ENCODE measurements at places on chromosomes 3 and 15.

- no peak for DNase-seq
Measured at GRCh38 chr15:65970937-65971740, 101.8 kb downstream of the RAB11A start.

GRCh38 chr15:66102563-66103292 is 150.8 kb downstream of the MEGF11 start:
- DNase-seq, result no peak

DNA sequence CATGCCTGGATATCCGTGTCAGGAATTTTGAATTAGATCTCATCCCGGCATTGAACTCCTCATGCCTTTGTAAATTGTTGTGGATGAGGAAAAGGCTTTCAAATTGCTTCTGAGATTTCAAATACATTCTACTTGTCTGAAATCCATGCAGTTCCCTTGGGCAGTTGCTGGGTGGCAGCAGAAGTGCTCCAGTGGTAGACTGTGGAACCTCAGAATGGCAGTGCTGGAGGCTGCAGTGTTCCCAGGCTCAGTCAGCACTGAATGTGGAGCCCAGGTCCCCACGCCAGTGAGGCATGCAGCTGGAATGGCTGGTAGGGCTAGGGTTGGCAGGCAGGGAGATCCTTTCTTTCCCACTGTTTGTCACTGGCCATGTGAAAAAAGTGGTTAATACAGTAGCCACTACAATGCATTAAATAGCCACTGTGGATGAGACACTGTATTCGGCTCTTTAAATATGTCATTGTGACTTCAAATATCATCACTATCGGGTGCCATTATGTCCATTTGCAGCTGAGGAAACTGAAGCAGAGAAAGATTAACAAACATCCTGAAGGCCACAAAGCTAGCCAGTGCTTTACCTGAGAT is 98.6 kb downstream of the TPRG1 start:
- DNase-seq, result no peak

DNA sequence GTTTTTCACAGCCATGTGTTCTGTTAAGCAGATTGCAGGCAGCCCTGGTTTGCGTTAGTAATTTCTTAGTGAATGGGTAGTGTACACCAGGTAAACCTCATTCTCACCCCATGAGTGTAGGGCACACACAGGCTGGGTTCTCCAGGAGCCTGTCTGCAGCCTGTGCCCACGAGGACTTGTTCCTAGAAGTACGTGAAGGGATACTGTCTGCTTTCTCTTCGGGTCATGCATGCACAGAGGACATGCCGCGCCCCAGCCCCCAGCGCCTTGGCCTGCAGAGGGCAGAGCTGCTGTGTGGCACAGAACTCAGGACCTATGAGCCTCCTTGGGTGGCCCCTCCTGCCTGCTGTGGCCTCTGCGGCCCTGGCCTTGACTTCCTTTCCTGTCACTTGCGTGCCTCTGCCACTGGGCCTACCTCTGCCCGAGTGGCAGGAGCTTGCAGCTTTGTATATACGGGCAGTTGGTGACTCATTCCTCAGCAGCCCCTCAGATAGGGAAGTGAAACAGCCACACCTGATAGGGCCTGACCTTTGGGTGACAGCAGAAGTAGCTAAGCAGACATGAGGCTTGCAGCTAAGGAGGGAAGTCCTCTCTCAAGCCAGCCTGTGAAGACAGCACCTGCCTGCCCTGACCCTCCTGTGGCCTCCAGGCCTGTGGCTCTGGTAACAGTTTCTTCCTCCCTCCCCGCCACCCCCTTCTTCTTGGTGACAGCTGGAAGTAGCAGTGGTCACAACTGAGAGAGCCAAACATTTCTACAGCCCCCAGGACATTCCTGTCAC is 19.5 kb downstream of the PPCDC start:
- DNase-seq, result peak; percentile 65

DNA sequence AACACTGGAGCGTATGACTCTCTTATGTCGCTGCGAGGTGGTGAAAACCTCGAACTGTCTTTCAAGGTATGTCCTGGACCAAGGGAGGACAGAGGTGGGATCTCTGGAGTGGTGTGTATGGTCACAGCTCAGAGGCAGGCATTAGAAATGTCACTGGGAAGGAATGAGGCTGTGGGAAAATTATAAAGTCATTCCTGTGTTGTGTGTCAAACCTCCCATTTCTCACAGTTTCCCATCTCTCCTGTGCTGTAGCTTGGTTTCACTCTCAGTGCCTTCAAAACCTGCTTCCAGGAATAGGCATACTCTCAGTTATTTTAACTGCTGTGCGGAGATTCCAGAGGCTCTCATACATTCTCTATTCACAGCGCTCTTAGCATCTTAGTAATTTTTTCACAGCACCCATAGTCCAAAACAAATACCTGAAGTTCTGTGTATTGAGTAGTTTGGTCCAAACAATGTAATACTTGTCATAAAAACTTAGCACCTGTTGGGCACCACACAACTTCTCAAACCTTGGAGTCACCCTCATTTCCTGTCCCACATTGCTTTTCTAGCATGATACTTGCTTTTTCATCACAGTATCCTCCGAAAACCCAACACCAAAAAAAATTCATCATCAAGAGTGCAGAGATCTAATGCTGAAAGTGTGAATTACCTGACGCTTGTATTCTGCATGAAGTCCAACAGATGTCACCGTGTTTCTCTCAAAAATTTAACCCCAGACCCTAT is 36.9 kb downstream of the GALNT15 start:
- DNase-seq, result no peak

DNA sequence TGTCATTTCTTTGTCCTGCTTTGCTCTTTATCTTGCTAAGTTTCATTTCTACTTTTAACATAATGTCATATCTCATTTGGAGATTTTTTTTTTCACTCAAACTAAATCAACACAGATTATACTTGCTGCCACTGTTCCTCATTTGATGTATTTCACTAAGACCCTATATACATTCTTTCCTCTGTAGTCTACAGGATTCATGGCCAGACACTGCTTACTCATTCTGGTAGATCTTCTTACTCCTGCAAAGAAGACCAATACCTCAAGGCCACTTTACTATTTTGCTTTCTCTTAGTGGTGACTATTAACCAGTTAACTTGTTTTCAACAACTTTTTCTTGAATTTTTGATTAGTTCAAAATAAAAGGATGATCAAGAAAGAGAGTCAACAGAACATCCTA is 26.6 kb downstream of the SLC24A5 start:
- DNase-seq, result no peak

GRCh38 chr15:101368861-101369642 is 74.0 kb upstream of the SNRPA1 start:
- no peak for DNase-seq

DNA sequence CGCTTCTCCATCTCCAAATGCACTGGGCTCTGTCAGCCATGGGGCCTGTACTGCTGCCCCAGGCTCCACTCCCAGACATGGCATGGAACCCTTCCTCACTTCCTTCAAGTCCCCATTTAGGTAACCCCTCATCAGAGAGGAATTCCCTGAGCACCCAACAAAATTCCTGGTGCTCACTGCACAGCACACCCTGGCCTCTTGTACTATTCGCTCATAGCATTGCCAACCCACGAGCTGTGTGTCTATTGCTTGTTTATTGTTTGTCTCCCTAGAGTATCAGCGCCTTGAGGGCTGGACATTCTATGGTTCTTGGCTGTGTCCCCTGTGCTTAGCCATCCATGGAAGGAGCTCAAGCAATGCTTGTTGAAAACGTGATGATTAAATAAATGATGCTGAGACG is 46.1 kb upstream of the SLCO2A1 start:
- no peak for DNase-seq

- DNase-seq, result no peak
Measured at GRCh38 chr3:155019575-155019974, 60.5 kb upstream of the MME start.

- DNase-seq, result no peak
Measured at GRCh38 chr3:78165876-78166275, 1126.0 kb downstream of the ROBO2 start.

- DNase-seq, result no peak
Measured at GRCh38 chr3:156655819-156656550, 18.4 kb upstream of the TIPARP start.

DNA sequence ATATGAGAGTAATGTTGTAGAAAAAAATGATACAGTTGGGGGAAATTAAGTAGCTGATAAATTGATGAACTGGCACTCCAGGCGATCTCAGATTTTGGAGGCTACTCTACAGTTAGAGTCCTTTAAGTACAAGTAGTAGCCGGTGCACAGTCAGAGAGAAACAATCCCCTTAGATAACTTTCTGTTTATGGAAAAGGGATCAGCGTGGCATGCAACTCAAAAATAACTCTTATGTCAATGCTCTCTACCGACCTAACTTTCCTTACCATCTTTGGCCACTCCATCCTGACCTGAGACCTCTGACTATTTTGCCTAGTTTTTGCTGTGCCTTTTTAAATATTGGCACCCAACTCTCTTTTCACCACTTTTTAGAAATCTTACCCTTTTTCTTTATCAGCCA is 299.6 kb downstream of the UNC13C start:
- DNase-seq, result no peak

GRCh38 chr3:80785475-80785874 is 976.0 kb downstream of the GBE1 start:
- no peak for DNase-seq

DNA sequence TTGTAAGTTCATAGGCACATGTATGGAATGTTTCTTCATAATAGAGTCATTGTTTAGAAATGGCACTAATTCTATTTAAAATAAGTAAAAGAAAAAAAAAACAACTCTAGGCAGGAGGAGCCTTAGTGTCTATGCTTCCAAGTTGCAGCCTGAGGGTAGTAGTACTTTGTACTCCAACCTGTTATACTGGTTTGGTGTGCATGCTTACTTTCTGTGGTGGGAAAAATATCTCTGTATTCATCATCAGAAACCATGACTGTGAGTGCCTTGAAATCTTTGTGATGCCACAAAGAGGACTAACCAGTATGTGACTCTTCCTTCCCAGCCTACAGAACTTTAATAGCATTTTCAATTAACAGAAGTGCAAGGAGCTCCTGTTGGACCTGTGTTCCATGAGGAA is 4.4 kb downstream of the NAALADL2 start:
- DNase-seq, result no peak

GRCh38 chr3:162897291-162897690 is 1400.7 kb downstream of the OTOL1 start:
- no peak for DNase-seq

DNA sequence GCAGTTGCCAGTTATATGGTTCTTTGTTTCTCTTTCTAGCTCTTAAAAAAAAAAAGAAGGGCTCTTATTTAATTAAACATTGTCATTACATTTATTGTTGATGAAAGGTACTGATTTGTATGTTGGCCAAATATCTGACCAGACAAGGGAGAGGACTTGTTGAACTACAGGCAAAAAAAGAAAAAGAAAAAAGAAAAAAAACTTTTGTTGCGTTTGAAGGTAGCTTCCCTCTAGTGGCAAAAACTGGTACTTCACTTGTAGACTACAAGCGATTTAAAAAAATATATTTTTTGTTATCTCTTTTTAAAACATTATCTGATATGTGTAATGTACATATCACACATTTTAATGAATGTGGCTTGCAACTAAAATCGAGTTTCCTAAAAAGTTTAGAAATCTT is 280.6 kb downstream of the ROBO2 start:
- no peak for DNase-seq

- DNase-seq, result no peak
Measured at GRCh38 chr3:157502916-157503595, at the start of gene VEPH1. VEPH1 (minus strand) TSS chr3:157503416; CDS start chr3:157495349, 8,067 bp downstream.

DNA sequence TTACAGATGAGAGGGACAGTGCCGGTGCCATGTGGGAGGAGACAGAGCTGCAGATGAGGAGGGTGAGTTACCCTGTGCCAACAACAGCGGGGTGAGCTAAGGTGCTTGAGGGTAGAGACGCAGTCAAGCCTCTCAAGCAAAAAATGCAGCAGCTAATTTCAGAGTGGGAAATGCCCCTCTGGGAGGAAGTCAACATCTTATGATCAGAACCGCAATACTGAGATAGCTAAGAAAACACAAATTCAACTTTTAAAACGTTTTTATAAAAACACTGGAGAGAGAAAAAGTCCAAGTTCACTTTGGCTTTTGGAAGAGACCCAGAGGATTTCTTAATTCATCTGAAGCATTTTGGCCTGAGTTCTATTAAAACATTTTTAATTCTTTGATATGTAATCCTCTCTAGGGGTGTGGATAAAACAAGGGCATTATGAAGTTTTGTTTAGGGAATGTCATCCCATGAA is 319.2 kb downstream of the SLC9A9 start:
- DNase-seq, result no peak

- DNase-seq, result no peak
Measured at GRCh38 chr3:89955156-89955555, 847.7 kb downstream of the EPHA3 start.

DNA sequence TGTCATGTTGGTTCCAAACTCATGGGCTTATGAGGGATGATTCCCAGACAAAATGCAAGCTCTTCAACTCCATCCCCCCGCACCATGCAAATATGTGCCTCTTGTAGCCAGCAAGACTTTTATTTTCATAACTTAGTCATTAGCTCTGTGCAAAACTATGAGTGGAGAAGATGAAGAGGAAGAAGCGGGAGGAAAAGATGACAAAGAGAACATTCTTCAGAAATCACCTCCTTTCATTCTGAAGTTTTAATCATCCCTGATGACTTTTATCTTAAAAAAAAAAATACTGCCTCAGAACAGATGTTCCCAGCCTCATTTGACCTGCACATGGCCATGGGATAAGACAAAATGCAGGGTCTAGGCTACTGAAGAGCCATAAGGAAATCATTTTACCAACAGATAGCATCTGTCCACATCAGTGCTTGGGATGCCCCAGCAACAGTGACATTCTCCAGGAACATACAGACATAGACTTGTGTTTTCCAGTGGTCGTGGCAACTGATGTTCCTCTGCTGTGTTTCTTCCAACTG is 145.5 kb downstream of the WNT5A start:
- DNase-seq, result no peak

DNA sequence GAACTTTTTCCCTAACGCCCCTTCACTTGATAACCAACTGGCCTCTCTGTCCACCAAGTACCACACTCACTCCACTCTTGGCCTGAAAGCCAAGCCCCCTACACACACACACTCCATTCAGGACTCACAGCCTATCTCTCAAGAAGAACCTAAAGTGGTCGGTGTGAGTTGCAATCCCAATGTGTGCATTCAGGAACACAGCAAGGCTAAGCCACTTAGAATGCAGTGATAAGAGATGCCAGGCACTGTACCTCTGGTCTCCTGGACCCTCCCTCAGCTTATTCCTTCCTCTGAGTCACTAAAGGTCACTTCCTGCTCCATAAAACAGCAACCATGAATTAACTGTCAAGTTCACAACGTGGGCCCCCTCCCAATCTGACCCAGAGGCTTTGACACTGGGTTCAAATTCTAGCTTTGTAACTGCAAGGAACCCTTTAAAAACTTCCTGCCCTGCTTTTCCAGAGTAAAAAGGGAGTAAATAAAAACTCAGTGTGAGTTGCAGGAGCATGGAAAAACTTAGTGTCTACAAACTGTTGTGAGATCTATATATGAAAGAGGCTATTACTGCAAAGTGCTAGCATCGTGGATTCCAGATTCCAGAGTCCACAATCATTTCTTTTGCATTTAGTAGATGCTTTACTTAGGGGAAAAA is 17.6 kb upstream of the KCNMB3 start:
- no peak for DNase-seq

DNA sequence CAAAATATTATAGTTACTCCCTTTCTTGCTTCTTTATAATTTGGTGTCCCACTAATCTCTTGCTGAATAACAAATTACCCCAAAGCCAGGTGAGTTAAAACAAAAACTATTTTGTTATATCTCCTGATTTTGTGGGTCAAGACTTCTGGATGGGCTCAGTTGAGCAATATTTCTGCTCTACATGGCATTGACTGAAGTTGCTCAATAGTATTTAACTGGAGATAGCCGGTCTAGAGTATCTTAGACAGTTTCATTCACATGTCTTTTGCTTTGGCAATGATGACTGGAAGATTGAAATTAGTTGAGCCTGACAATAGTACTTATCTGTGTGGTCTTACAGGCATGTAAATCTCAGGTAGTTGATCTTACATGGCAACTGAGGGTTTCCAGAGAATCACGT is 51.0 kb upstream of the TP63 start:
- DNase-seq, result no peak
